ENCODE measurements at places on chromosomes 3 and 15.

GRCh38 chr15:48581219-48581618 lies 64.3 kb downstream of the FBN1 start:
- no peak for DNase-seq

DNA sequence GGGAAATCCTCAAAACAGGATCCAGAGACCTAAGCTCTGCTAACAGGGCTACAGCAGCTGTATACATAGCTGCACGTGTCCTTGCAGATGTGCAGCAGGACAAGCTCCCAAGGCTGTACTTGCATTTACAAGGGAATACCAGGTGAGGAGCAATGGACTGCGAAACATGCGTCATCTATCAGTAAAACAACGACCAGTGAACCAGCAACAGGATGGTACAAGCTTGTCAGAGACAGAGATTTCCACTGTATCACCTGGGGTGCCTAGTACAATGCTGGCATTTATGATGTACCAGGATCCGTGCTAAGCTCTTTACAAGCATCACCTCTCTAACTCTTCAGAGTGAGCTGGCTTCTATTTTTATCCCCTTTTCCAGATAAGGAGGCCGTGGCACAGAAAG lies 227.3 kb downstream of the FOXP1 start:
- no peak for DNase-seq

GRCh38 chr15:48505067-48505466 lies 140.4 kb downstream of the FBN1 start:
- no peak for DNase-seq

GRCh38 chr3:182268711-182269110 lies 524.6 kb upstream of the ATP11B start:
- DNase-seq: no peak

DNA sequence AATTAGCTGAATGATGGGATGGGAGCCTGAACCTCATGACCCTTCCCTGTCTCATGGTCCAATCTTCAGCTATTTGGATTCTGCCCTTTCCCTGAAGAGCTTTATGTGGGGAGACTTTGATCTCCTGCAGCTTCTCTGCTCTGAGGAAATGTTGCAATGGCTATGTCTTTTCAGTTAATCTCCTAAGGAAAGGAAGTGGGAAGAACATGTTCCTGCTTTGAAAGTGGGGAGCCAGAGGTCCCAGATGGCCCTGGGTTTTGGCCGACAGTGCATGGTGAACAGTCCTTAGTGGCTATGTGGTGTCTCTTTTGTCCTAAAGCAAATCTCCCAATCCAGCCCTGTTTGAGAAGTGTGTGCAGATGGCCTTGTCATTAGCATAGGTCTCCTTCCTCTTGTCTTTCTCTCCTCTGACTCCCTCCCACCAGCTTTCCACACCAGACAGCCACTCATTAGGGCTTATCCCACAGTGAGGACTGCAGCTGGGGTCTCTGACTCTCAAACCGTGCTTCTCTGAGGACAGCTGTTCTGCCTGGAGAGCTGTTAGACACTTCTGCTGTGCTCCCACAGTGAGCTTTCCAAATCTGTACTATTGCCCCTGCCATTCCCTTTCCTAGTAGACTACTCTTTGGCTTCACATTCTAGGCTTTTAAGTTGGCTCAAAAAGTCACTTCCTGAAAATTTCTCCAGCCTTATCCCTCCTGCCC lies 365.8 kb upstream of the UMPS start:
- DNase-seq: no peak

Measured in suppressor macrophage treated with lipopolysaccharide for 1 hour (primary cell).